Foreskin melanocyte (primary cell): ENCODE measurements at places on chromosomes 13 and 19.

- DNase-seq, result no peak
These were observed 14.5 kb upstream of the TRPC4 start for GRCh38 chr13:37884026-37884425.

GRCh38 chr13:110227864-110228643 lies 78.9 kb downstream of the COL4A1 start:
- DNase-seq, result no peak

GRCh38 chr13:95146486-95146885 lies 154.8 kb downstream of the ABCC4 start:
- no peak for DNase-seq

GRCh38 chr13:32297206-32297605 lies 18.0 kb downstream of the ZAR1L start:
- no peak for DNase-seq

DNA sequence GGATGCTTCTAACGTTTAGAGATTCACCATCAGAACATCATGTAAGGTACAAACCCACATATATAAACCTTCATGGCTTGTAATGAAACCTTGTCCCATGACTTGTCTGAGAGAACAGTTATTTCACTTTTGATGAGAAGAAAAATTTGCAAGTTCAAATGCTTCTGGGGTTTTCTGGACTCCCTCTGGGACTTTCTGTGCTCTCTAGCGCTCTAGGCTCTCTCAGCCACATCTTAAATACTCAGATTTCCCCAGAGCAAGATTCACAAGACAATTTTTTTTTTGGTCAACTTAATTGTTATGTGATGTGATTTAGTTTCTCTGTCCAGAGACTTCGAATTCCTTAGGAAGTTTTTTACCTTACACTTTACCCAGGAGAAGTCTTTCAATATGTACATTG lies 282.8 kb upstream of the EDNRB start:
- no peak for DNase-seq

DNA sequence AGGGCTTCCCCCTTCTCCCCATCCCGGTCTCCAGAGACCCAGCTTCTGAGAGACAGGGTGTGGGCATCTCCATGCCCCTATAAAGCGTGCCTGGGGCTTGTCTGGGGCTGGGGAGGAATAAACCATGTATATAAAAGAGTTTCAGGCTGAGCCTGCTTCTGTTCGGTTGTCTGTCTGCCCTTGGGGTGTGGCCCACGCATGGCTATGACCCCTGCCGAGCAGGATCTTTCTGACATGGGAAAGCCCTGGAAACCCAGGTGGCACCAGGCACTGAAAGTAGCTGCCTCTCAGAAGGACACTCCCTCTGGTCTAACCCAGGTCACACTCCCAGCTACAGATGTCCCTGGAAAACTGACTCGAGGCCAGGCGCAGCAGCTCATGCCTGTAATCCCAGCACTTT lies 8.2 kb downstream of the TMEM59L start:
- no peak for DNase-seq

DNA sequence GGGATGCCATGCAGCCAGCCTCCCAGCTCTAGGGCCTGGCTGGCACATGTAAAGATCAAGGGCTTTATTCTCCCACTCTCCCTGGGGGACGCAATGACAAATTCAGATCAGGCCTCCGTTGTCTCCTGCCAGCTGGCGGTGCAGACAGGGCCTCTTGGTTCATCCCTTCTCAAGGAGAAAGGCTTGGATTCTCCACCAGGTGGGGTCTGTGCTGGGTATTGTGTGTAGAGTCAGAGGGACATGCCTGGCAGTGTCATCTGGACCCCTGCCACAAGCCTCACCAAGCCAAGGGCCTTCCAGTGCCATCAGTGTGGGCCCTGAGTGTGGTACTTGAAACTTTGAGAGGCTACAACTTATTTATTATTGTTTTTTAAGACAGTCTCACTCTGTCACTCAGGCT lies 8.4 kb upstream of the PTPRS start:
- DNase-seq, result no peak

- DNase-seq, result no peak
These were observed 6.2 kb downstream of the SPRY2 start for GRCh38 chr13:80334597-80335260.

DNA sequence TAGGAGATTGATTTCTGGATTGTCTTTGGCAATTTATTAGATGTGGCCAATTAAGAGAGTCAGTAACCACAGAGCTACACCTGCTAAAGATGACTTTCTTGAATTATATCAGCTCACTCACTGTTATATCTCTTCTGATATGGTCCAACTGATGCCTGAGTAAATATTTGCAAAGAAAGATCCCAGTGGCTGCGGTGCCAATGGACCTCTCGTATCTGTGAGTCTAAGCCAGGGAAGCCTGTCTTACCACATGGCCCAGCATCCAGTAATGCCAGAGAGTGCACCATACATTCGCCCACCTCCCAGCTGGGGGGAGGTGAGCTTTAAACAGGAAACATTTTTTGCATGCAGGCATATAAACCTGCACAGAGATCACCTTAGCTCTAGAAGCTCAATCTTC lies 82.7 kb upstream of the SLC15A1 start:
- DNase-seq, result no peak

DNA sequence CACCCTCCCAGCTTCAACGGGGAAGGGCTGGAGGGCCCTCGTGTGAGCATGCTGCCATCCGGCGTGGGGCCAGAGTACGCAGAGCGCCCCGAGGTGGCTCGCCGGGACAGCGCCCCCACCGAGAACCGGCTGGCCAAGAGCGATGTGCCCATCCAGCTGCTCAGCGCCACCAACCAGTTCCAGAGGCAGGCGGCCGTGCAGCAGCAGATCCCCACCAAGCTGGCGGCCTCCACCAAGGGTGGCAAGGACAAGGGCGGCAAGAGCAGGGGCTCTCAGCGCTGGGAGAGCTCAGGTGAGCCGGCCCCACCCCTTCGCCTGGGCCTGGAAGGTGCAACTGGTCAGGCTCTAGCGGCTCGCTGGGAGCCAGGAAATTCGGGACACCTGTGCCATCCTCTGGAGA lies 20.0 kb downstream of the PEX11G start:
- DNase-seq, result no peak

GRCh38 chr13:103546271-103546670 lies 480.1 kb upstream of the SLC10A2 start:
- no peak for DNase-seq

DNA sequence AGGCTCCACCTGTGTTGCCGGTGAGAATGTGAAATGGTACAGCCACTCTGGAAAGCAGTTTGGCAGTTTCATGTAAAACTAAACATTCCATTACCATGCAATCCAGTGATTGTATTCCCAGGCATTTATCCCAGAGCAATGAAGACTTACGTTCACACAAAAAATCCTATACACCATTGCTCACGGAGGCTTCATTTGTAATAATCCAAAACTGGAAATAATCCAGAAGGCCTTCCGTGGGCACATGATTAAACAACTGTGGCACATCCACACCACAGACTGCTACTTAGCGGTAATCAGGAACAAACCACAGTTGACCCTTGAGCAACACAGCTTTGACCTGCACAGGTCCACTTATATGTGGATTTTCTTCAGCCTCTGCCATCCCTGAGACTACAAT lies 339.7 kb downstream of the MTUS2 start:
- DNase-seq, result no peak

- DNase-seq, result no peak
These were observed 3.2 kb upstream of the DENND1C start for GRCh38 chr19:6484831-6485230.

DNA sequence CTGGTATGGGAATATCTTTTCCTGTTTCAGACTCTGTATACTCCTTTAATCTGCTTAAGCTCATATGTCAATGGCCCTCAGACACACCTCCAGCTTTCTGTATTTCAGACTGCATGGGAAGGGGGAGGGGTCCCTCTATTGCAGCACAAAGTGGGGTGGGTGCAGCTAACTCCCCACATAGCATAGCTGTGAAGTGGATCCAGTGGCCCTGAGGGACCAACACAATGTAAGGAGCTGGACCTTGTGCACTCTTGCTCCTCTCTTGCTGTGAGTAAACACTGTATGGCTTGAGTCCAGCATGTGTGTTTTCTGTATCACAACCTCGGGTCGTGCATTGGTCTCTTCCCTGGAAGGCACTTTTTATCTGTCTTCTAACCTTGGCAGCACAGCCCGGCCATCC lies 669.9 kb downstream of the PCDH9 start:
- no peak for DNase-seq

- DNase-seq, result no peak
These were observed 7.6 kb upstream of the ERFL start for GRCh38 chr19:41935760-41936415.

- no peak for DNase-seq
These were observed 2.1 kb downstream of the TEAD2 start for GRCh38 chr19:49359851-49360820.

DNA sequence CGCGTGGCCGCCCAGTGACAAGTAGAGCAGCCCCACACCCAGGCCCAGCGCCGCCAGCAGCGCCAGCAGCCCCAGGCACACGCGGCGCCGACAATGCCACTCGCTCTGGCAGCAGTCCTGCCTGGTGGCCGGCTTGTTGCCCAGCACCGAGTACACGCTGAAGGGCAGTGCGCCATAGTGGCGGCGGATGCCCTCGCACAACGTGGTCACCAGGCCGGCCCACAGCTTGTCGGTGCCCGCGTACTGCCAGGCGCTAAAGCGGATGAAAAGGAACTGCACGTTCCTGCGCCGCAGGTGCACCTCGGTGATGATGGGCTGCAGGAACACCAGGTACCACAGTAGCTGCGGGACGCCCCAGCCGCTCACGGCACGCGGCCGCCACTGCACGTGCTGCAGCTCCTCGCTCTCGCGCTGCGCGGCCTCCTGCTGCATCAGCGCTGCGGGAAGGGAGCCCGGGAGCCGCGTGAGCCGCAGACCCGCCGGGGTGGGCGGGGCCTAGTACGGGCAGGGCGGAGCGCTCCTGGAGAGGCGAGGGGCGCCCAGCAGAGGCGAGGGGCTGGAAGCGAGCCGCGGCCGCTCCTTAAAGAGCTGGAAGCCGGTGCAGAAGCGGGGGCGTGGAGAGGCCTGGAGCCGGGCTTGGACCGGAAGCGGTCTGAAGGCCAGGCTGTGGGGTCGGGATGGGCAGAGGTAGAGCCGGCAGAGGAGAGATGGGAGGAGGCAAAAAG lies 7.3 kb downstream of the NKPD1 start:
- DNase-seq, result no peak

DNA sequence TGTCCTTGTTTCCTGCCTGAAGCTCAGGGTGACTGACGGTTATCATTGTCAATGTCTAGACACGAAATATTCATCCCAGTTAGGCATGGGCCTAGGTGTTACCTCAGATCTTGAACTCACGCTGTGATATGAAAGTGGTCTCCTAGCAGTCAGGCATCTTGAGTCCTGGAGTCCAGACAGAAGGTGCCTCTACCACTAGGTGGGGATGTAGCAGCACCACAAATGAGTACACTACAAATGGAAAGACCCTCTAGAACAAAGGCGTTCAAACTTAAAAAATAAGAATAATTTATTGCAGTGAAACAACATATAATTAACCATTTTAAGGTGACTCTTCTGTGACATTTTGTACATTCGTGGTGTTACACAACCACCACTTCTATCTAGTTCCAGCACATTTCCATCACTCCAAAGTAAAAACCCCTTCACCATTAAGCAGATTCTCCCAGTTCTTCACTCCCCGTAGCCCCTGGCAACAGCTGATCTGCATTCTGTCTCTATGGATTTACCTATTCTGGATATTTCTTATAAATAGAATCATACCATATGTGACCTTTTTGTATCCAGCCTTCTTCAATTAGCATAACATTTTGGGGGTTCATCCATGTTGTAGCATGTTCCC lies 11.9 kb upstream of the FRY start:
- peak; percentile 34 for DNase-seq

GRCh38 chr13:112061367-112062061 lies 5.4 kb upstream of the SOX1 start:
- no peak for DNase-seq

- DNase-seq, result no peak
These were observed 16.3 kb downstream of the GPR183 start for GRCh38 chr13:99290894-99291293.

GRCh38 chr13:44768239-44768638 lies 192.1 kb upstream of the TSC22D1 start:
- no peak for DNase-seq

DNA sequence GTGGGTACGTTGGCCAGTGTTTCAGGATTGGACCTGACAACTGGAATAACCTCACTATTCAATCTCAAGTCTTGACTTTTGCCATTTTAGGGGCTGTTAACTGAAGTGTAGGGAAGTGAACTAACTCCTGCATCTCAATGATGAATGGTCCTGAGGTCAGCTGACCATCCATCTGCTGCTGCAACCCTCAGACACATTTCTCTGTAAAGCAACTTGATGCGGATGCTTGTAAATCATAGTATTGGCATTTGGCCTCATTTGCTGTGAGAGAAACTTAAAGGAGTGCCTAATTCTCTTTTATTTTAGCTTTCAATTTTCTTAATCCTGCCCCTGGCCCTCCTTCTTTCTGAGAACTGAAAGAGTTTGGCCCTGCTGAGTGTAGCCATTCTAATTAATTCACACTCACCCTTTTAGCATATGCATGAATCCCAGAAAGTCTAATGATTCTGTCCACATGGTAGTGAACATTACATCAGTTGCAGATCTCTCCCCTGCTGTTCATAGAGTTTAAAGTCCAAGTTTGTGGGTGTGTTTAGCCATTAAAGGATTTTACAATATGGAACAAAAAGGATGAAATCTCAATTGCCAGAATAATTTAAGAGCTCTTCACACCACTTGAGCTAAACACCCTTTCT lies 1531.4 kb upstream of the SLC10A2 start:
- DNase-seq, result no peak

DNA sequence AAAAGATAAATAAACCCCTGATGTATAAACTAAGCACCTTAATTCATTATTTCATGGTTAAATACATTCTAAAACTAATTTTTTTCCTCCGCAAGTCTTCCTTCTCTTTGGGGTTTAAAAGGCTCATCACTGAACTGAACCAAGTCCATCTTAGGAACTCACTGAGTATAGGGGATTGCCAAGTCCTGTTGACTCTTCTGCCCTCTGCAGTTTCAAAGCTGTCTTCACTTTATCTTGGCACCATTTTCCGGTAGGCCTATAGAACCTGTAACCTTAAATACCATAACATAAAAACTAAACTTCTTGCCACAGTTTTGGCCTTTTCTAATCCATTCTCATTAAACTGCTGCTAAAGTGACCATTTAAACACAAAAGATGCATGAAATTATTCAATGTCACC lies 66.5 kb upstream of the USPL1 start:
- no peak for DNase-seq

DNA sequence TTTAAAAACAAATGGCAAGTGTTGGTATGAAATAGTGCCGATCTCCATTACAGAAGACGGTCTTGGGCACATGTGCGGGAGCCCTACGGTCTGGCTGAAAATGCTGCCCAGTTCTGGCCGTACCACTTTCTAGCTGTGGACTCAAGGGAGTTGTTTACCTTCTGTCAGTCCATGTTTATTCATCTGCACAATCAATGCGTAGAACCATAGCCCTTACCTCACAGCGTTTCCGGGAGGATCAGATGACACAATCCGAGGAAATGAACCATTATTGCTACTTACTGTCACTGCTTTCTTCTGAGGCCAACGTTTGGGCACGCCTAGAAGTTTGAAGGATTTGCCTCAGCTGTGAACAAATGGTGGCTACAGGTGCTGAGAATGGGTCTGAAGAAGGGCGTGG lies 31.2 kb downstream of the GADD45B start:
- DNase-seq, result no peak

GRCh38 chr19:16714702-16715287 lies 4.9 kb upstream of the NWD1 start:
- DNase-seq, result peak; percentile 40
